ENCODE measurements at places on chromosomes 12 and 14.

GRCh38 chr14:92633724-92634123 lies 114.7 kb downstream of the LGMN start:
- no peak for DNase-seq

GRCh38 chr12:104590022-104590421 lies 133.3 kb downstream of the CHST11 start:
- no peak for DNase-seq

GRCh38 chr14:78345131-78345744 lies 175.1 kb downstream of the NRXN3 start:
- no peak for DNase-seq

GRCh38 chr12:132066749-132067148 lies 77.4 kb downstream of the DDX51 start:
- no peak for DNase-seq

DNA sequence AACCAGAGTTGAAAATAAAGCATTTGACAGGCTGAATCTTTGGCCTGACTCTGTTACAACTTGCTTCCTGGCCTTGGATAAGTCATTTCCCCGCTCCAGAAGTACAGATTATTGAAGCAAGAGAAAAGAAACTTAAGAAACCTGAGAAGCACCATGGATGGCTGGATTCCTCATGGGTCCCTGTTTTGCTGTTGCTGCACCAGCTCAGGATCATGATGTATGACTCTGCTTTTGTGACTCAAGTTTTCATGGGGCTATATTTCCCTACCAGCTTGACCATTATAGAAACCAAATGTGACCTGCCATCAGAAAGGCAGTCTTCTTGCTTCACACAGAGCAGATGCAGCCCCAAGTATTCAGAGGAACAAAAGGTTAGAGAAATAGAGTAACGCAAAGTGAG lies 921.8 kb downstream of the BCL11B start:
- no peak for DNase-seq

GRCh38 chr14:75274899-75275569 lies 3.6 kb upstream of the FOS start:
- no peak for DNase-seq

DNA sequence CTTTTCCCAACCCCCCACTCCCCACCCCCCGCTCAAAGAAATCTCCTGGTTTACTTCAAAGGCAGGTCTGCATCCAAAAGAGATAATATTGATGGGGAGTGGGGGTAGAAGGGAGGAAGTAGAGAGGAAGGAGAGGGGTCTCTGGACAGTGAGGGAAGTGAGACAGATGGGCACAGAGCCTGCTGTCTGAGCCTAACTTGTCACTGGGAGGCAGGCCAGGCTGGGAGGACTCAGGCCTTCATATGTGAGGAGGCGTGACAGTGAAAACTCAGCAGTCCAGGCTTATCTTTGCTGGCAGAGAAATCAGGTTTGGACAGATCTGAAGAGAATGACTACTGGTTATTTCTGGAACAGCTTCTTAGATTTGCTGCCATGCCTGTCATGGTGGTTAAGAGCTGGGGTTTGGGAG lies 192.3 kb downstream of the NUAK1 start:
- DNase-seq: no peak

DNA sequence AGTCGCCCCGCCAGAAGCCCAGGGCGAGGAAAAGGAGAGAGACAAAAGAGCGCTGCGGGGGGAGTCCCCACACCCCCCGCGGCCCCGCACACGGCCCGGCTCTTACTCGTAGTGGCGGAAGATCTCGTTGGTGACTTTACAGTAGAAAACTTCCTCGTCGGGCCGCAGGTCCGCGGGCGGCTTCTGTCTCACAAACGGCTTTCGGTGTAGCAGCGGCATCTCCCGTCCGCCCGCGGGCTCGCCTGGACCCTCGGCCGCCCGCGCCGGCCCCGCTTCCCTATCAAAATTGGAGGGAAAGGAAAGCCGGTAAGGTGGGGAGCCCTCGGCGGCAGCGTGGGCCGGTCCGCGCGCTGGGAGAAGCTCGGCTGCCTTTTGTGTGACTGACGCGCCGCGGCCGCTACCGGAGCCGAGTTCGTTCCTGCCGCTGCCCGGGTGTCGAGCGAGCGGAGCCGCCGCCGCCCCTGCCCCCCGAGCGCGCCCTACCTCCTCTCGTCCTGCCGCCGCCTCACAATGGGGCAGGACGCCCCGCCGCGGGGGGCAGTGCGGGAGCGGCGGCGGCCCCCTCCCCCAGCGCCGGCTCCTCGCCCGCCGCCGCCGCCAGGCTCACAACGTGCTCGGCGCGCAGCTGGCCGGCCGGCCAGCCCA lies 652 bp downstream of the BAZ1A start:
- no peak for DNase-seq

GRCh38 chr12:52667509-52667908 lies 12.7 kb downstream of the KRT1 start:
- DNase-seq: no peak

- DNase-seq: no peak
These were observed 825.9 kb downstream of the SLC16A7 start for GRCh38 chr12:60421741-60422140.

GRCh38 chr14:33967138-33967537 lies 16.3 kb upstream of the EGLN3 start:
- DNase-seq: no peak

- no peak for DNase-seq
These were observed 54.4 kb downstream of the SETD3 start for GRCh38 chr14:99426265-99426664.

DNA sequence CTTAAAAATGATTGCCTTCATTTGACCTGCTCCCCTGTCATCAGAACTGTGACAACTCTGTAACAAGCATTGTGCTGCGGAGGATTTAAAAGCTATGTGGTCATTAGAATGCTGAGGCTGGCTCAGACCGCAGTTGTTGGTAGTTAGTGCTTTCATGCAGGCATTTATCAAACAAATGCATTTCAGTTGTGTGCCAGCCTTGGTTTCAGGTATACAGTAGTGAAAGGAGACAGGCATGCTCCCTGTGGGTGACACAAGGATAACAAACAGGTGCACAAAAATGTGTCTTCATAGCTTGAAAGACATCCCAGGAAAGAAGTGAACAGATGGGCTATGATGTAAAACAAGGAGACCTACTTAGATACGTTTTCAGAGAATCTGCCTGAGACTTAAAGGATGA lies 60.6 kb downstream of the MARK3 start:
- DNase-seq: no peak

DNA sequence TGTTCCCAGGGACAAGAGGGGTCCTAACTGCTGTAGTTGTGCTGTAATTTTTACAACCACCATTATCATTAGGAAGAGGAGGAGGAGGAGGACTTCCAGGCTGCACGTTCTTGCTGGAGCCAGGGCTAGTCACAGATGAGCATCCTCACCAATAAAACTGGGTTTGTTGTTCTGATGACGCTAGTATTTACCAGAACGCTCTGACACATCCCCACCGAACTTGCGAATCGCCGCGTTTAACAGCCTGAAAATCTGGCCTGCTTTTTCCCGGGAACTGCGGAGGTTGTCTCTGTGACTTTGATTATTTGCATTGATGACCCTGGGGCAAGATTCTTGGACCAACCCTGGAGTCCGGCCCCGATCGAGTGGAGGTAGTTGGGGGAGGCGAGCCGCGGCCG lies 10.2 kb downstream of the TBX5 start:
- DNase-seq: no peak

GRCh38 chr12:132279184-132279889 lies 50.1 kb downstream of the GALNT9 start:
- DNase-seq: no peak

GRCh38 chr12:68871921-68872320 lies 61.0 kb downstream of the CPM start:
- no peak for DNase-seq
